ENCODE measurements at places on chromosomes 5 and 9.

- DNase-seq, result no peak
Measured at GRCh38 chr5:167849874-167850273, 441.6 kb upstream of the WWC1 start.

- DNase-seq, result no peak
Measured at GRCh38 chr5:168468836-168469235, 17.4 kb upstream of the RARS1 start.

DNA sequence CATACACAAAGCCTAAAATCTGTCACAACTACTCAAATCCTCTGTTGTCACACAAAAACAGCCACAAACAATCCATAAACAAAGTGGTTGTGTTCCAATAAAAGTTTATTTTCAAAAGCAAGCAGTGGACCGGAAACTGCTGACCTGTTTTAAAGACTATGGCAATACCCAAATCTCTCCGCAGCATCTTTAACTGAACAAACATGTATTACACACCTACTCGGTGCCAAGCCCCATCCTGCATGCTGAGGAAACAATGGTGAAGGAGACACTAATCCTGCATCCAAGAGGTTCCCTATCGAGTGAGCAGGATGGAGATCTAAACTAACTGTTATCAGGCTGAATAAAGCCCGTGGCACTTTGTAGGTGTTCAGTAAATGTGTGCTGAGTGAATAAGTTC, 11.2 kb downstream of the CDK5RAP2 start:
- DNase-seq, result no peak

- no peak for DNase-seq
Measured at GRCh38 chr5:62608529-62609511, 30.2 kb downstream of the LRRC70 start.

GRCh38 chr5:103422756-103423155, 139.8 kb downstream of the NUDT12 start:
- no peak for DNase-seq

GRCh38 chr9:116285320-116285719, 131.7 kb downstream of the PAPPA start:
- no peak for DNase-seq

DNA sequence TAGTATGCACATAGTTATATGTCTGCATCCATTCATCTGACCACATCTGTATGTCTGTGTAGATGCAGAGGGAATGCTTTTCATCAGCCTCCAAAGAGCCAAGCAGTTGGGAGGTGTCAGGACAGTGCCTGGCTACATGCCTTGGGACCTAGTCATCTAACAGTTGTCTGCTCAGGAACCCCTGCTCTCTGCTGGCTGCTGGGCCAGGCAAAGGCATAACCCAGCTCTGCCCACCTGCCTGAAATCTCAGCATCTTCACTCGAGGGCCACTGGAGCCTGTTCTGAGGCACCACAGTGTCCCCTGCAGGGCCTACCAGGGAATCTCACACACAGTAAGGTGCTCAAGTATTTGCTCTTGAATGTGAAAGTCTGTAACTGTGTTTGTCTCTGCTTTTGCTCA, 3.7 kb downstream of the C9orf50 start:
- DNase-seq, result no peak

- no peak for DNase-seq
Measured at GRCh38 chr9:37410969-37411785, 11.3 kb upstream of the GRHPR start.
